Ovary (tissue), 10 donors: ENCODE measurements at places on chromosomes 11 and 22. TPM values are rescaled to one million over a fixed set of nuclear protein-coding genes. Genes with fewer than 3 reads are reported as not detected.

GRCh38 chr22:29377979-29378378 is 10.4 kb downstream of the AP1B1 start:
- no peaks in the 10 kb centered on the region for H3K4me1 ChIP-seq
- H3K27me3 ChIP-seq, result no peaks in the 10 kb centered on the region
- no peak overlapping the region for H3K27ac ChIP-seq
- H3K4me3 ChIP-seq, result no peak overlapping the region

The CCDC89 gene
- total RNA-seq, result 5.3 TPM

GRCh38 chr11:113296447-113297205 is 17.8 kb upstream of the TTC12 start:
- peak; percentile 68 for DNase-seq
- no peaks in the 10 kb centered on the region for H3K36me3 ChIP-seq
- no peak overlapping the region for H3K4me3 ChIP-seq
- H3K27ac ChIP-seq, result no peak overlapping the region
- no peaks in the 10 kb centered on the region for H3K27me3 ChIP-seq

DNA sequence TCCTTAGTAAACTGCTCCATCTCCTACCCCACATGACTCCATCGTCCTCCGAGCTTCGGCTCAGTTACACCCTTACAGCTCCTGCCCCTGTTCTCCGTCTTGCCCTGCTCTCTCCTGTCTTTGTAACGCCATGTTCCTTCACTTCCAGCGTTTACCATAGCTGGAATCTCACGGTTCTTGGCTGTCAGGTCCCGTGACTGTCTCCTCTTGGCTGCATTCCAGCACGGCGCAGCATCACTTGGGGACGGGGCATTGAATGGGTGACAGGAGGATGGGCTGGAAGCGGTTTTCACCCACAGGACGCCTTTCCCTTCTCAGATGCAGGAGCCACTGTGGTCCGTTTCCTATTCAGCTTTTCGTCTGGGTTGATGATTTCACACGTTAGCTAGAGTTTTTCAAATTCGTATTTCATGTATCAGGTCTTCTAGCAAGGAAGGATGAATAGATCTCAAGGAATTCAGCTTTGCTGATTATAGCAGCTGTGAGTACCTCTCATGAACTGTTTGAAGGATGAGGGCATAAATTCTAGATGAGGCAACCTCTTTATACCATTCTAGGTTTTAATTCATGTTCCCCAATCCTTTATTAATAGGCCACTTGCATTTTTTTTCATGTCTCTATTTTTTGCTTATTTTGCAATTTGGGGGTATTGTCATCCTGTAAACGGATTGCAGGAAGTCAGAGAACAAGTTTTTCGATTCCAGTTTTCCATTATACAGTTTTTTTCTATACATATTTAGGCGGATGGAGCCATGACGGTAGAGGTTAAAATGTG is 29.1 kb downstream of the ZBED4 start:
- no peak overlapping the region for H3K4me3 ChIP-seq
- H3K27ac ChIP-seq, result no peak overlapping the region
- no peaks in the 10 kb centered on the region for H3K27me3 ChIP-seq
- no peaks in the 10 kb centered on the region for H3K36me3 ChIP-seq

DNA sequence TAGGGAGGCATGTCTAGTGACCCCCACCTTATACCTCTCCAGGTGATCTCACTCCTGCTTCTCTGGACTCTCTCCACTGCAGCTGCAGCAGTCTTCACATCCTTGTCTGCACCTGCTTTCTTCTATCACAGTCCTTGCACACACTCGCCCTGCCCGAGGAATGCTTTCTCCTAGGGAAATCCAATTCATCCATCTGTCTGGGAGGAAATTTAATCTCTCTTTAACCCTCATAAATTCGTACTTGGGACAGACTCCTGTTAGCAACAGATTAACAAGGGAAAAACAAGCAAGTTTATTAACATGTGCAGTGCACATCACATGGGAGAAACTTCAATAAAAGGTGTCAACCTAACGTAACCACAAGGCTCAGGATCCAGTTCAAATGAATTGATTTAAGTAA is 11.3 kb upstream of the RCN1 start:
- H3K27ac ChIP-seq, result no peak overlapping the region
- no peaks in the 10 kb centered on the region for H3K36me3 ChIP-seq
- H3K4me1 ChIP-seq, result peaks cover 7% of the 10 kb centered on the region

DNA sequence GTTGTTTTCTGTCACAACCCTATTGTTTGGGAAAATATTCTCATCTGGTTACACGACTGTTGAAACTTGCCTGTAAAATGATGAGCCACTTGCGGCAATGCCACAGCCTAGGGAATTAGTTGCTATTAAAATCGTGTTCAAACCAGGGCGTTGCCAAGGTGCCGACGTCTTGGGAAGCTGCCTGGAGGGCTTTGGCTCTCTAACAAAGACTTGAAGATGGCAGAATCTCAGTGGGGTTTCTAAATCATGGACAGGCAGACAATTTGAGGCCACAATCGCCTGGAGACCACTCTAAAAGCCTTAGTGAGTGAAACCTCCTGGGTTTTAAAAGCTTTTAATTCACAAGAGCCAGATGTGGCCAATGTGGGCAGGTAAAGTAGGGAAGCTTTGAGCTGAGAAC is 117.2 kb upstream of the BMAL1 start:
- H3K36me3 ChIP-seq, result no peaks in the 10 kb centered on the region
- H3K4me1 ChIP-seq, result no peaks in the 10 kb centered on the region
- DNase-seq, result no peak
